ENCODE measurements at places on chromosomes 3 and 15.

- no peak for DNase-seq
Observed at GRCh38 chr15:68681836-68682235, 103.0 kb downstream of the CORO2B start.

DNA sequence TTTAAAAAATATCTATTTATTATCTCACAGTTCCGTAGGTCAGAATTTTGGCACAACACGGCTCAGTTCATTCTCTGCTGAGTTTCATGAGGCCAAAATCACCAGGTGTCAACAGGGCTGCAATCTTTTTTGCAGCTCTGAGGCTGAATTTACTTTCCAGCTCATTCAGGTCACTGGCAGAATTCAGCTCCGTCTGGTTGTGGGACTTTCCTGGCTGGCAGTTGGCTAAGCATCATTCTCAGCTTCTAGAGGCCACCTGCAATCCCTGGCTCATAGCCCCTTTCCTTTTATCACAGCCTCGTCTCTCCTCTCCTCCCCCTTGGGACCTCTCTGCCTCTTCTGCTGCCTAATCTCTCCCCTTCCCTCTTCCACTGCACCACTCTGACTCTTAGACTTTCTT lies 174.0 kb upstream of the WNT5A start:
- no peak for DNase-seq

GRCh38 chr3:47016086-47016933 lies 36.8 kb downstream of the NBEAL2 start:
- no peak for DNase-seq

DNA sequence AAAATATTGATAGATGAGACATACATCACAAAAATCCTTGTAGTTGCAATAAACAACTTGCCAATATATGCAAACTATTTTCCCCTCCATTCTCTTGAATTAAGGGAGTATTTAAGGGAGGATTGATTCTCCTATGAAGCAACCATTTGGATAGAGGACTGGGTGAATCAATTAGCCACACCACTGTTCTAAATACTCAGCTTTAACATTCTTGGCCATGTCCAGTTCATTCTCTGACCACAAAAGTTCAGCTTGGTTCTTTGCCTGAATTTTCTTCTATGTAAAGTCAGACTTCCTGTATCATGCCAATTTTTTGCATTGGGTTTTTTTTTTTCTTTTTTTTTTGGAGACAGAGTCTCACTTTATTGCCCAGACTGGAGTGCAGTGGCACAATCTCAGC lies 15.8 kb upstream of the SEC11A start:
- DNase-seq: no peak
